Muscle of leg (tissue), 16 donors: ENCODE measurements at places on chromosomes 12 and 14. TPM values are rescaled to one million over a fixed set of nuclear protein-coding genes. Genes with fewer than 3 reads are reported as not detected.

The PLD4 gene
- total RNA-seq: 3.1 TPM

The TMEM19 gene
- total RNA-seq: 26.3 TPM

The CLEC4C gene
- total RNA-seq: not detected

The ADCY4 gene
- total RNA-seq: 7.0 TPM

The RGS6 gene
- total RNA-seq: 3.7 TPM

The KRT86 gene
- total RNA-seq: 0.04 TPM

The A2M gene
- 233 TPM for total RNA-seq

The STON2 gene
- 34.5 TPM for total RNA-seq

The TAS2R43 gene
- 2.2 TPM for total RNA-seq

The PPP1R1A gene
- 17.6 TPM for total RNA-seq

The MAP3K9 gene
- total RNA-seq: 0.13 TPM

The GLS2 gene
- 0.09 TPM for total RNA-seq

The COX8C gene
- total RNA-seq: not detected

The APOF gene
- total RNA-seq: not detected

The MGAT4C gene
- total RNA-seq: 1.1 TPM

The FRS2 gene
- 28.8 TPM for total RNA-seq

The C14orf180 gene
- total RNA-seq: 18.8 TPM

The GLT8D2 gene
- total RNA-seq: 68.9 TPM

The HPD gene
- 0.04 TPM for total RNA-seq

The C12orf50 gene
- total RNA-seq: 0.09 TPM

The PRIMA1 gene
- 0.75 TPM for total RNA-seq

The RASSF9 gene
- total RNA-seq: 2.3 TPM

The CCDC196 gene
- total RNA-seq: not detected

The INHBC gene
- total RNA-seq: not detected

The KTN1 gene
- total RNA-seq: 121 TPM

The MGP gene
- total RNA-seq: 500 TPM

The DBX2 gene
- 0.22 TPM for total RNA-seq

The PLEK2 gene
- total RNA-seq: 0.22 TPM

The NKX2-1 gene
- total RNA-seq: not detected

The RASAL1 gene
- total RNA-seq: 0.04 TPM

The KCNK10 gene
- 0.04 TPM for total RNA-seq

The SLC2A14 gene
- 0.22 TPM for total RNA-seq

The SLC35E3 gene
- total RNA-seq: 11.0 TPM

The FLRT2 gene
- total RNA-seq: 78.3 TPM

The DCN gene
- total RNA-seq: 2,074 TPM

The SLC17A8 gene
- 0.35 TPM for total RNA-seq

The KRT83 gene
- not detected for total RNA-seq

The TRIM9 gene
- 0.49 TPM for total RNA-seq

The OR4E2 gene
- total RNA-seq: not detected

The PKP2 gene
- total RNA-seq: 3.1 TPM

The LALBA gene
- not detected for total RNA-seq

The KRT2 gene
- not detected for total RNA-seq

The FERMT2 gene
- total RNA-seq: 100 TPM

The RDH16 gene
- total RNA-seq: 0.27 TPM

The NDRG2 gene
- total RNA-seq: 99.9 TPM

The KRT72 gene
- not detected for total RNA-seq

The ACOT6 gene
- not detected for total RNA-seq

The FBXO21 gene
- 27.7 TPM for total RNA-seq

The MED6 gene
- 35.9 TPM for total RNA-seq

The SDS gene
- total RNA-seq: not detected

The FOXN4 gene
- total RNA-seq: 0.04 TPM

The EMP1 gene
- 70.0 TPM for total RNA-seq

The PLEKHD1 gene
- 0.53 TPM for total RNA-seq

The SIX6 gene
- not detected for total RNA-seq

The CISTR gene
- total RNA-seq: not detected

The SOX5 gene
- 7.3 TPM for total RNA-seq

The C12orf56 gene
- total RNA-seq: 0.80 TPM

The MYL2 gene
- total RNA-seq: 113 TPM

The CLEC6A gene
- total RNA-seq: not detected
